ENCODE measurements at places on chromosomes 6 and 20.

- no peak for DNase-seq
Observed at GRCh38 chr20:59144179-59144830, 19.3 kb upstream of the ZNF831 start.

DNA sequence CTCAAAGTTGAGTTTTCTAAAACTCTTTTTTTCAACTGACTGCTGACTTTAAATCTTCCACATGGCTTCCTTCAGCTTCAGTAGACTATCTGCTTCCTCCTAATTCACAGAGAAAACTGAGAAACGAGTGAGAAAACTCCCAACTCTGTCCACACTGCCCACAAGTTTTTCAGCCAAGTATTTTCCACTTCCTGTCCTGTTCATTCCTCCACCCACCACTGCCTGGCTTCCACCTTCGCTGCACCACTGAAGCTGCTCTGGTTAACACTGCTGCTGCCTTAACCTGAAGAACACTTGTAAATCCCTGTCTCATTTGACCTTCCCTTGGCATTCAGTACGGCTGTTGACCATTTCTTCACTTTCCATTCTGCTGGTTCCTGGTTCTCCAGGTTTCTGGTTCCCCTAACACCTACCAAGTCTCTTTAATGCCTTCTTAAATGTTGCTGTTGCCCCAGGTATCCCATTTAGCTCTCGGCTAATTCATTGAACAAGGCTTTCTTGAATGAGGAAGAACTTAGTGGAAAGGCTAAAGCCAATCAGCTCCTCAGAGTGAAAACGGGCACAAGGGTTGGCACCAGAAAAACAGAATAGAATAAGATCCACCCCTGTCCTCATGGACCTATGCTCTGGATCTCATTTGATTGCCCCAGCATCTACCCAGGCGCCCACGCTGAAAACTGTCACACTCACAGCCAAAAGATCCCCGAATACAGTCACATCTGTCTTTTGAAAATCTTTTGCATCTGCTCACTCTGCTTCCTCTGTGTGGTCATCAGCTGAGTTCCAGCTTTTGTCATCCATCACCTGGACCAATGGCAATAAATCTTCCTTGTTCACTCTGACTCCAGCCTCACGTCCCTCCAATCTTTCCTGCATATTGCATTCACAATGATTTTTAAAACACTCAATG is 104.4 kb upstream of the TAB2 start:
- DNase-seq: no peak

- DNase-seq: no peak
Observed at GRCh38 chr6:127119102-127120022, 891 bp downstream of the RSPO3 start.

GRCh38 chr6:157985378-157986155 is 3.9 kb downstream of the SYNJ2 start:
- peak; percentile 55 for DNase-seq

GRCh38 chr6:13235339-13235738 is 93.0 kb downstream of the TBC1D7 start:
- no peak for DNase-seq

DNA sequence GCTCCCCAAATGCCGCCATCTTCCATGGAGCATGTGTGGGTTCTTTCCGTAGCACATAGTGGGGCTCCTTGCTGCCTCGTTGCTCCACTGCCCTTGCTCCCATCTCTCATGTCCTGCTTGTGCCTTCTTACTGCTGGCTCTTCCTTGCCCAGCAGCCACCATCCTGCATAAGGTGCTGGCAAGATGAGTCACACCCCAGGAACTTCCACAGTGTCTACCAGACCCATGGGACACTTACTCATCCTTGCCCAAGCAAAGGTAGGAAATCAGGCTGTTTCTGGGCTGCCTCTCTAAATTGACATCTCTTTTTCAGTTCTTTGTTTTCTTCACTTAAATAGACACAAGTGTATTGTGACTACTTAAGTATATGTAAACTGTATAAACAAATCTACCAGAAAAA is 39.4 kb upstream of the RGS17 start:
- DNase-seq: no peak

GRCh38 chr6:156555116-156555515 is 222.1 kb upstream of the ARID1B start:
- DNase-seq: no peak

DNA sequence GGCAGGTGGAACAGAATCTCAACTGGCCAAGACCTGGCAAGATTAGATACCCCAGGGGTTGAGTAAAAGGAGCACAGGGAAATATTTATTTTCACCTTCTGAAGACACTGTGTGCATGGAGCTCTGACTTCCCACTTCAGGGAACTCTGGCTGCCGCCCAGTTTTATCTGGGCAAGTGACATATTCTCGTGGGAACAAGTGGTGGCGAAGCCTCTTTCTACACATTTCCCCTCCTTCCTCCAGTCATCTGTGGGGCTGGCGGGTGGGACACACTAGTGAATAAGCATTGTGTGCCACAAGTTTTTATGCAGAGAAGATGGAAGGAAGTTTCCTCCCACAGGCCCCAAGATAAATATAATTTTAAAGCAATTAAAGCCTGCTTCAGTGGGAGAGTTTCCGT is 23.6 kb downstream of the NSFL1C start:
- no peak for DNase-seq

Measured in midbrain (tissue), 1 donor.